Stimulated activated CD4-positive, alpha-beta T cell treated with anti-CD3 and anti-CD28 coated beads, Interleukin-15, amount 100 ng/mL, for 1 hour (primary cell): ENCODE measurements at places on chromosomes 1 and 21.

GRCh38 chr1:172429331-172430127, 9.0 kb downstream of the C1orf105 start:
- no peak for DNase-seq

GRCh38 chr1:8238141-8239038, 79.5 kb upstream of the SLC45A1 start:
- no peak for DNase-seq

- DNase-seq, result no peak
These were observed 301.1 kb upstream of the NRIP1 start for GRCh38 chr21:15365751-15366392.

- DNase-seq, result no peak
These were observed 808.6 kb upstream of the ADGRL4 start for GRCh38 chr1:79815115-79815514.

- DNase-seq, result no peak
These were observed 730 bp downstream of the OLIG1 start for GRCh38 chr21:33070744-33070997.

DNA sequence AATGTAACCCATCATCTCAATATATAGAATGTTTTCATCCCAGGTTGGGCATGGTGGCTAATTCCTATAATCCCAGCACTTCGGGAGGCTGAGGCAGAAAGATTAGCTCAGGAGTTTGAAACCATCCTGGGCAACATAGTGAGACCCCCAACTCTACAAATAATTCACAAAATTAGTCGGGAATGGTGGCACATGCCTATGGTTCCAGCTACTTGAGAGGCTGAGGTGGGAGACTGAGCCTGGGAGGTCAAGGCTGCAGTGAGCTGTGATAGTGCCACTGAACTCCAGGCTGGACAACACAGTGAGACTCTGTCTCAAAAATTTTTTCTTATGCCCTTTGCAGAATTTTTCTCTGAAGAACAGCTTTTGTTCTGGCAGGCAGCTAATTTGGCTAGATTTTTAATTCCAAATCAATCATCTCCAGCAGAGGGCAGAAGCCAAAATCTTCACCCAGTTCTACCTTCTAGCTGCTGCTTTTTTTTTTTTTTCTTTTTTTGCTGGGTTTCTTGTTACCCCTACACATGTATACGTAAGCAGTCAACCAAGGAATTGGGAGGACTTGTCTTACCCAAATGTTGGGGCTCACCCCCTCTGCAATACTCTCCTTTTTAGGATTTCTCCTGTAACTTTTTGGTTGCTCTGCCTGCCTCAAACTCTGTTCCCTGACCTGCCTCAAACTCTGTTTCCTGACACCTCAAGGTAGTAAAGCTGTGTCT, 2.7 kb upstream of the RAD54L start:
- DNase-seq, result no peak

DNA sequence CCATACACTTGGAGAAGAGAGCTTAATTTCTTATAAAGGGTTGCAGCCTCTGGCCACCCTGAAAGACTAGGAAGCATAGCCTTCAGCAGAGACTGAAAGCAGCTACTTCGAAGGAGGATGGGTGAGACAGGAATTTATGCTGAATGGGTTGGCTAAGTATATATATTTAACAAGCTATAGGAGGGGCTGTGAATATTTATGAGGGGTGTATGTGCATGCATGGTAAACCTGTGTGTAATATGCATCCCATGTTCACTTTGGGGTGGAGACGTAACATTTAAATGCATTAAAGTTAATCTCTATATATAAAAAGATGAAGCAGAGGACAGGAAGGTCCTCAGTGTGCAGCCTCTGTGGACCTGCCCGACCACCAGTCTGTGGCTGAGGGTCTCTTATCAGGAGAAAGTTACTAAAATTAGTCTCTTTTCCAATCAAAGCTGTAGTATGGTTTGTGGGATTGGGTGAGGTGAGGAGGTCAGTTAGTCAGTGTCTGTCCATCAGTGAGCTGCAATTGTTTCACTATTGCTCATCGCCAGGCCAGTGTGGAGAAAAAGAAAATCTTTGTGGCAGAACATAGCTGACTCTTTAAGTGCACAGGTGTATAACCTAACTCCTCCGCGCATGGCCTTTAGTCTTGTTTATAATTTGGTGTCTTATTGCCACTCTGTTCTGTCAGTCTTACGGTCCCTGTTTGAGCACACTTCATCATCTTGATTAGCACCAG, 35.4 kb upstream of the DSCAM start:
- no peak for DNase-seq

DNA sequence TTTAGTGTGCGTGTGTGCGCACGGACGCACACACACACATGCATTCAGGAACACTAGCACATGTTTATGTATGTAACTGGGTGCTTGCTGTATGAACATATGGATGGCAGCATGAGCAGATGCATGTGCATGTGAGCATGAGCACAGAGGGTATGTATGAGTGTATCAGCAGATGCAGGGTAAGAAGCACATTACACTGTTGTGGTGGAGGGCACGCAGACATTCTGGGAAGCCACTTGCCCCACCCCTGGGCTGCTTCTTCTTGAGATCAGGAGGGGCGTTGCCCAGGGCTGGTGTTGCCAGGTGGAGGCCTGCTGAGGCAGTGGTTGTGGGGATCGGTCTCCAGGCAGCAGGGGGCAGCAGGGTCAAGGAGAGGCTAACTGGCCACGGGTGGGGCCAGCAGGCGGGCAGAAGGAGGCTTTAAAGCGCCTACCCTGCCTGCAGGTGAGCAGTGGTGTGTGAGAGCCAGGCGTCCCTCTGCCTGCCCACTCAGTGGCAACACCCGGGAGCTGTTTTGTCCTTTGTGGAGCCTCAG, 3.9 kb upstream of the P3R3URF start:
- DNase-seq, result no peak

- DNase-seq, result no peak
These were observed 4.8 kb downstream of the ATP1A1 start for GRCh38 chr1:116377541-116378529.

GRCh38 chr1:3825356-3825755, 29.1 kb upstream of the LRRC47 start:
- DNase-seq, result no peak

GRCh38 chr21:41659791-41660560, 106.9 kb downstream of the RIPK4 start:
- no peak for DNase-seq

DNA sequence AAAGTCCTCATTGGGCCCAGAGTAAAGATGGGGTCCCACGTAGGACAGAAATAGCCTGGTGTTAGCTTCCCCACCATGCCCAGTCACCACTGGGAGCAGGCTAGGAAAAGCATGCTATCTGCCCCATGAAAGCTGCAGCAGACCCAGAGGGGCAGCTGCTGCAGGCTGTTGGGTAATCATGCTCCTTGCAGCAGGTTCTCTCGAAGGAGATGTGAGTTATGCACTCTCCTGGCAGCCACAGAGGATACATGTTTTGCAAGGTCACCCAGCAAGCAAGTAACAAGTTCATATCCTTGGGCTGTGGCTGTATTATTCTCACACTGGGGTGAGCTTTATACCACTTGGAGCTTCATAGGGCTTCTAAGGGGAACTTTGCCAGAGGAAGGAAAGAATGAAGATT, 9.1 kb upstream of the HEYL start:
- no peak for DNase-seq

DNA sequence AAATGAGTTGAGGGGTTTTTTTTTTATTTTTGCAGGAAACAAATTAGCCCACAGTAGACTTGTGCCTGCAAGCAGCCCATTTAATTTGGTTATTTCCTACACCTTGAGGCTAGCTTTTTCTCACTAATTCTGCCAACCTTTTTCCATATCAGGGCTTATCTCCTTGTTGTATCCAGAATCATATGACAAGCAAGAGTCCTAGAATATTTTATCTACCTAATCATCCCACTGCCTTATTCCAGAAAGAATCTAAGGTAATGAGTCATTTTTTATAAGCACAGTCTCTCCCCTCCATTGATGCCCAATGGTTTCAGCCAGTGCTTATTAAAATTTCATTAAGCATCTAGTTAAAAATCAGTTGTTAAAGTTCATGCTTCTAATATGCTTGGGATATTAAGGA, 324.1 kb downstream of the BARHL2 start:
- no peak for DNase-seq

DNA sequence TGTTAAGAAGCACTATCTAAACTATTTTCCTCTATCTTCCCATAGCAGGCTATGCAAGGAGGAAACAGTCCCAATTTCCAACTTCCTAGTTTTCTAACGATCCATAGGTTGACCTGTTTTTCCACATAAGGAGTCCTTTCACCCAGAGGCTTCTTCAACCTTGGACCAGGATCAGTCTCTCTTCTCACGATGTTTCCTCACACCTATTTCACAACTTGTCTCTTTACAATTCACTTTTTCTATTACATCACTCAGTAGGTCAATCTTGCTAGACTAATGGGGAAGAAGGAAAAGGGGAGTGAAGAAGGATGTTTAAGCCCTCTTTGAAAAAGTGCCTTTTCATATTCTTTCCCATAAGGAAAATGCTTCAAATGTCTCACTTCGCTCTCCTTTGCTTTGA, 15.9 kb downstream of the PALMD start:
- DNase-seq, result no peak

DNA sequence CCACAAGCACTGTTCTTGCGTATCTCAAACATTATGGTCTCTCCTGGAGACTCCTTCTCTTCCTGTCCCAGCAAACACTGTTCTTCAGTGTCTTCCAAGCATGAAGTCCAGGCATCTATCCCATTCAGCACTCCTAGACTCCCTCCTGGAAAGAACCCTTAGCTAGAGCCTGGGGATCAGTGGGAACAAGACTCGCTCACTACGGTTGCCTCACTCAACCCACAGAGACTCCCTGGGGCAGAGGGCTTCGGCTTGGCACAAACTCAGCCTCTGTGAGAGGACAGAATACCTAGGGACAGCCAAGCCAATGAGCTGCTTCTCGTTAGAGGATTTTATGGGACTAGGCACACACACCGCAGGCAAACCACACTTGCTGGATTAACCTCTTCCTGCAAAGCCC, 86.5 kb upstream of the IPO9 start:
- no peak for DNase-seq

- no peak for DNase-seq
These were observed 5.9 kb downstream of the SSBP3 start for GRCh38 chr1:54400329-54400728.

DNA sequence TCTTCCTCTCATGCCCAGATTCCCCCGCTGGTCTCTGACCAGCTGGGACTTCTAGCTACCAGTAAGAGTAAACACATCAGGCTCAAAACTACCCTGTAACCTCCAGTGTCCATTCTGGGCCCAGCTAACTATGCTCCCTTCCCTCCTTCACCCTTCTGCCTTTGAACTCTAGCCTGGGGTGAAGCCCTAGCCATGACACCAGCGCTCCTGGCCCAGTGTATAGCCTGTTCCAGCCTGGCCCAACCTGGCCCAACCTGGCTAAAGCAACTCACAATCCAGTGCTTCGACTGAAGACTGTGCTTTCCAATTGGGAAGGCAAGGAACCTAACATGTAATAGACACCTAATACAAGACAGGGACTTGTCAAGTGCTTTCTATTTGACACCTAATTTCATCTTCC, 27.6 kb downstream of the CSMD2 start:
- DNase-seq, result no peak

- DNase-seq, result no peak
These were observed 81.0 kb upstream of the SGIP1 start for GRCh38 chr1:66452982-66453381.

DNA sequence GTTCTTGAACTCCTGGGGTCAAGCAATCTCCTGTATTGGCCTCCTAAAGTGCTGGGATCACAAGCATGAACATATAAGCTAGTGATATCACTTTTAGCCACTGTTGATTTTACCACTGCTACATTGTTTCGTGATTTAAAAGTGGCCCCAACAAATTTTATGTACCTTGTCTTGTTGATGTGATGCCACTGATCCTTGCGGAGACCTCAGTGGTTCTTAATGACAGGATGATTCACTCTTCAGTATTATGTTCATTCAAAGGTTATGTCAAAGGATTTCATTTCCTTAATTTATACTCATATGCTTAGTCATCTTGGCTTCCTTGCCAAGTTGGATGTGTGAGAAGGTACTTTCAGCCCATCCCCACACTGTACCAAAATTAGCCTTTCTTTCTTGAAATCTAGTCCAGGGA, 12.1 kb downstream of the PRKACB start:
- DNase-seq, result no peak

DNA sequence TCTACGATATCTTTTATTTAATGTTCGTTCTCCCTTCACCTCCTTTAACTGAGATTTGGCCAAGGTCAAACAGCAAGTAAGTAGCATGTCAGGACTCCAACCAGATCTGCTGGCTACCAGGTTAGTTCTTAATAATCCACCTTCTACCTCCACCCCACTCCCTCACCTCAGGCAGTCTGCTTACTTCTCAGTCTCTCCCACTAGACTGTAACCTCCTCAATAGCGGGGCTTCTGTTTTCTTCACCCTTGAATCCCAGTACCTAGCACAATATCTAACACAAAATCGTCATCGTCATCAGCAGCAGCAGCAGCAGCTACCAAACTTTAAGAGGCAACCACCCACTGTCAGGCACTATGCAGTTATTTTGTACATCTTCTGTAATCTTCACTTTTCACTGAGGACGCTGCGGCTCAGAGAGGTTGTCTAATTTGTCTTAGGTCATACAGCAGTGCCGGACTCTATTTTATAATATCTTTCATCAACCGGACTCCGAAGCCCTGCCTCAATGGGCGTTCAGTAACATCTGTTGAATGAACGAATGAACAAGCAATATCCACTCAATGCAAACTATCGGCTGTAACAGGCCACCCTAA, 859 bp upstream of the MAGI3 start:
- no peak for DNase-seq

- DNase-seq, result no peak
These were observed 9.8 kb downstream of the NPR1 start for GRCh38 chr1:153688276-153688675.

DNA sequence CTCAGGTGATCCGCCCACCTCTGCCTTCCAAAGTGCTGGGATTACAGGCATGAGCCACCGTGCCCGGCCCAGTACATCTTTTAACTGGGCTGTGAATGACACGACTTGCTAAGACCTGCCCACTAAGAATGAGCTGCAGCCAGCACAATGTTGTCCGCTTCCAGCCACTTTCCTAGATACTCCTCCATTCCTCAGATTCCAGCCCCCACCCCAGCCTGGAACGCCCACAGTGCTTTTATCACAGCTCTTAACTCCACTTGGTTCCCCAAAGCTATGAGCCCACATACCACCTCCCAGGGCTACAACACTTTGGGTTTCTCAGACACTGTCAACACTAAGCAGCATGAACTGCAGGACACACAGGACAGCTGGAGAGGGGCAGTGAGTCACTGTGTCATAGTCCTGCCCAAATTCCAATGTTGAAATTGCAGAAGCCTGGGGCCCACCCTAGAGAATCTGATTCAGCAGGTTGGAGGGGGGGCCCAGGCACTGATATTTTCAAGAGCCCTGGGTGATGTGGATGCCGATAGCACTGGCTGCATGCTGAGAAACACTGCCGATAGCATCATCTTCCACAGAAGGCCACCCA, 58.0 kb downstream of the ACBD3 start:
- no peak for DNase-seq
